Endodermal cell (in vitro differentiated cells): ENCODE measurements at places on chromosomes 7 and 10. TPM values are rescaled to one million over a fixed set of nuclear protein-coding genes. Genes with fewer than 3 reads are reported as not detected.

DNA sequence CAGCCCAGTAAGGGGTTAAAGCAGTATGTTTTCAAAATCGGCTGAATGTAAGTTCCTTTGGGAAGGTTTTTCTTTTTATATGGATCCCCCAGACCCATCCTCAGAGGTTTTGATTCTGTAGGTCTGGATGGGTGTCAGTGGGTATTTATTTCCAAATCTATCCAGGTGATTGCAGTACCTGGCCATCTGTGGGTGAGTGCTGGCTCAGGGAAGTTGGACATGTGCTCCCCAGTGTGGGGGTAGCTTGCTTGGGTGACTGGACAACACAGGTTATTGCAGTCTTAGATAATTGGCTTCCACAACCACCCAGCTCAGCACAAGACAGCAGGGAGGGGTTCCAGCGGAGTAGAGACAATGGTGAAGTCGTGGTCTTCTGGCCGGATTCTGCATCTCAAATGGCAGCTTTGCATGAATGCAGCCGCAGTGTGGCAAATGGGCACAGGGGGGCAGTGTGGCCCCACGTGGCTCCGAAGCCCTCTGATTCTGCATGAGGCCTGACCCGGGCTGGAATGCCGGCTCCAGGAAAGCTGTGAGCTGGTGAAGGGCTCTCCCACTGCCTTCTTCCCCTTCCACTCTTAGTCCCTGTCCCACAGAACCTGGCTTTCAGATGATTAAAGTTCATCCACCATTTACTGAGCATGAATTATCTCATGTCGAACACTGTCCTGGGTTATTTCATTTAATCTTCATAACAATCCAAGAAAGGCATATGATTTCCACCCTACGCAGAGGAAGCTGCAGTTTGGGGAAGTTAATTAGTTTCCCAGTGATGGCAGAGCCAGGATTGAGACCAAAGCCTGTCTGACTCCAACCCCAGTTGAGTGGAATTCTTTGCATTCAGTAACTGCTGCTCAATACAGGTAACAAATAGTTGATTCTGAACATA is 64.5 kb upstream of the SYPL1 start:
- DNase-seq, result peak; percentile 97

DNA sequence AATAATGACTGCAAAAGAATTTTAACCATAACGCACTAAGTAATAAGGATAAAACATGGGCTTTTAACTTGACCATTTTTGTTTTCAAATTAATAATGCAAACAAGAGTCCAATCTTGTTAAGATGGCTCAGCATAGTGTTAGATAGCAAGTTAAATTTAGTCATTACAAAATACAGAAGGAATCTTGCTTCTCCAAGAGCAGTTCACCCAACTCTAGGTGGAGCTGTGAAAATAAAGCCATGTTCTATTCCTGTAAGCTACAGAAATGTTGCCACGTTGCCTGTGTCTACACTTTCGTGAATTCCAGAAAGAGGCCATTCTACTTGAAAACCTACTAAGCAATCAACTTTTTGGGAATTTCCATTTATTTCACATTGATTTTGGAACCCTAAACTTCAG is 191.9 kb downstream of the SFMBT2 start:
- no peak for DNase-seq

Gene NXPH1
- 0.24 TPM in 1 of 2 replicates, not detected in the other for total RNA-seq

DNA sequence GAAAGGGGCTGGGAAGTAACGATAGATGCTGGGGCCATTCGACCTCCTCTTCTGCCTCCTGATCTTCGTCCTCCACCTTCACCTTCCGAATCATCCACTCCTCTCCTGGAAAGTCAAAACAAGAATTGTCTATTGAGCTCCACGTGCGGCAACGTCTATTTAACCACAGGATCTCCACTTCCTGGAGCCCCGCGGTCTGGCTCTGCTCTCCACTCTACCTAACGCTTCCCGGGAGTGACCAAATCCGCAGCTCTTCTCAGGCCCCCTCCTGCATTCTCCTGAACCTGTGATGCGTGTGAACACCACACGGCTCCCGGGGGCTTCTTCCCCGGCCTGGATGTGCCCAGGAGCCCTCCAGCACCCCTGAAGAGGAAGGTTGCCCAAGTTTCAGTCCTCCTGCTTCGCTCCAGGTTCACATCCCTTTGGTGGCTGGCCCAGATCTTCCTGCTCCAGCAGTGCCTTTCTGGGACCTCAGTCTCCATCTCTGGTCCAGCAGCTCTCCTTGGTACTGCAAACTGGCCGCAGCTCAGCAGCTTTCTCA is 7.2 kb downstream of the ZNF467 start:
- DNase-seq, result peak; percentile 56

GRCh38 chr10:16902606-16903005 is 85.4 kb upstream of the RSU1 start:
- no peak for DNase-seq

DNA sequence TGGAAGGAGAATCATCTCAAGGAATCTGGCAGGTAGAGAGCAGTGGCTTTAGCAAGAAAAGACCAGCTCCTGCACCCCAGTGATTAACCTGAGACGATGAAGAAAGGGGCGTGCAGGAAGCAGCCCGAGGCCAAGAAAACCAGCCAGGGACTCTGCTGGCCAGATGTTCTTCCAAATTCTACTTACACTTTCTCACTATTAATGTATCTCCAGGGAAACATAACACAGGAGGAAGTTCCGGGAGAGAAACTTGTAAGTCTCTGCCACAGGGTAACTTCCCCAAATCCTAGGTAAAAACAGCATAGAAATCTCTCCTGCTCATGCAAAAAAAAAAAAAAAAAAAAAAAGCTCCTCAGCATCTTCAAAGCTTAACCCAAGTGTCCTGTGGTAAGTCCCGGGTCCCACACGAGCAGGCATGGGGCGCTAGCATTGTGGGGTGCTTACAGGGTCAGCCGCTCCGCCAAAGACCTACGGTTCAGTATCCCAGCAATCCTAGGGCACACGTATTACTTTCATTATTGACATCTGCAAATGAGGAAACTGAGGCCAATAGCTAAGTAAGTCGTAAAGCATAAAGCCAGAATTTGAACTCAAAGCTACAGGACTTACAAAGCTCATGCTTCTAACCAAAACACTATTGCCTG is 97.2 kb upstream of the GNA12 start:
- peak; percentile 10 for DNase-seq

GRCh38 chr7:102991540-102992214 is 78.9 kb downstream of the LRRC17 start:
- DNase-seq, result no peak

DNA sequence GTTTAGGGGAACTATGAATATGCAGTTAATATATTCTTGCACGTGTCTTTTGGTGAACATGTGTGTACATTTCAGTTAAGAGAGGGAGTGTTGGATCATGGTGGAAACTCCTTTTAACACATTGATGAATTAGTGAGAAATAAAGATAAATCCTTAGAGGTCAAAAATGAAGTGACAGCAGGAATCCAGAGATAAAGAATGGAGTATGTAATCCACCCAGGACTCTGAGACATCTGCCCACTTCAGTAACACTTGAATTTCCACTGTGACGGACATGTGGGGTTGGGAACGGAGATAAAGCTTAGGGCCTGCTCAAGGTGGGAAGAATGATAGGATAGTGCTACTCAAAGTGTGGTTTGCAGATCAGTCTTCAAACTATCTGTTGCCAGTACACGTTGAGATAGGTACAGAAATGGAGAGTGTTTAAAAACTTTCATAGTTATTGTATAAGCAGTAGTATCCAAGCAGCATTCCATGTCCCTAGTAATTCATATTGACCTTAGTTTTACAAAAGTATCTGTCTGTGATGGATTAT is 6.6 kb upstream of the RELN start:
- no peak for DNase-seq

Gene WDR11
- 83.2 and 96.1 TPM in 2 replicates for total RNA-seq

Gene HDAC9
- 1.5 to 2.0 TPM (median 1.5 TPM) in 3 replicates for total RNA-seq

DNA sequence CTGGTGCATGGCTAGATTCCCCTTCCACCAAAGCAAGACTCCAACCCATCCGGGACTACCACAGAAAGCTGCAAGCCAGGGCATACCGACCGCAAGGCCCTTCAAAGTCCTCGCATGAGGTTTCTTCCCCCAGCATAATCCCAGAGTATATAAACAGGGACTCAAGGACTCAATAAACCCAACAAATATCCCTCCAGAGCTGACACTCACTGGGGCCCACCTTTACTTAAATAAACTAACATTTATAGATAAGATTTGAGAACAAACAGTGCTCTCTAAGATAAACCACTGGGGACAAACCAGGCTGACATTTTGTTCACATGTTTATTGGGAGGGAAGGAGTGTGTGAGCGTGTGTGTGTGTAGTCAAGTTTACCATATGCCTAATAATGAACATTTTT is 138.2 kb downstream of the ADAM12 start:
- DNase-seq, result no peak

Gene PDGFA
- total RNA-seq, result 11.4 to 13.6 TPM (median 11.9 TPM) in 3 replicates

DNA sequence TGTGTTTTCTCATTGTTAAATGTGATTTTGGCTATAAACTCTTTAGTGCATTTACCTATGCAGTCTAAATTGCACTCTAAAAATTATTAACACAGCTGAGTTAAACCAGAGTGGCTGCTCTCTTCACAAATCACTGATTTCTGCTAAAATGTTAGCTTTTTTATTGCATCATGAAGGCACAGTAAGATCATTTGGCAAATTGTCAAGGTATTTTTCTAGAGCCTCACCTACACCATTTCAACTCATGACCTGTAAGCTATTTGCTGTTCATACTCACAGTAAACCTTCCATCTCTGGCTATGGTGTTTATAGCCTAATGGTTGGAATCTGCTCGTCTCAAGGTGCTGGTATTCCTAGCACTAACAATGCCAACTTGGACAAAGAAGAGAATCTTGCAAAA is 25.7 kb downstream of the NDUFB2 start:
- DNase-seq, result no peak

GRCh38 chr10:120229641-120230040 is 227.4 kb upstream of the PLPP4 start:
- DNase-seq, result no peak

Gene CCL24
- not detected in 2 replicates for total RNA-seq

- peak; percentile 10 for DNase-seq
Observed at GRCh38 chr10:43963379-43963778, 314.7 kb upstream of the ZNF32 start.

GRCh38 chr7:155709453-155709852 is 65.0 kb downstream of the RBM33 start:
- no peak for DNase-seq
